Renal pelvis (tissue), 12 donors: ENCODE measurements at places on chromosomes 1 and 21. TPM values are rescaled to one million over a fixed set of nuclear protein-coding genes. Genes with fewer than 3 reads are reported as not detected.

Gene MTF2
- polyA plus RNA-seq: 60.8 TPM

Gene SMIM1
- 26.5 TPM for polyA plus RNA-seq

Gene NOS1AP
- 9.6 TPM for polyA plus RNA-seq

Gene NUF2
- 29.9 TPM for polyA plus RNA-seq

Gene ZP4
- polyA plus RNA-seq: not detected

Gene PIGR
- polyA plus RNA-seq: 0.87 TPM

Gene ADGRL4
- polyA plus RNA-seq: 21.2 TPM

Gene BRINP2
- polyA plus RNA-seq: 0.26 TPM

Gene LCE1E
- not detected for polyA plus RNA-seq

Gene GDAP2
- polyA plus RNA-seq: 13.7 TPM

Gene PPM1J
- polyA plus RNA-seq: 1.5 TPM

Gene OPTC
- not detected for polyA plus RNA-seq

Gene INSRR
- 3.0 TPM for polyA plus RNA-seq

Gene KIFAP3
- 41.1 TPM for polyA plus RNA-seq

Gene DLGAP3
- polyA plus RNA-seq: 4.0 TPM

Gene KCNQ4
- 2.5 TPM for polyA plus RNA-seq

Gene UBE2U
- polyA plus RNA-seq: not detected

Gene GPA33
- polyA plus RNA-seq: 1.8 TPM

Gene RBP7
- polyA plus RNA-seq: 18.8 TPM

Gene PCP4
- 14.8 TPM for polyA plus RNA-seq

Gene ATP8B2
- 27.2 TPM for polyA plus RNA-seq

Gene LRRC53
- polyA plus RNA-seq: 0.04 TPM

Gene MIXL1
- 0.45 TPM for polyA plus RNA-seq

Gene GJA4
- polyA plus RNA-seq: 12.5 TPM

Gene TRIM17
- 14.4 TPM for polyA plus RNA-seq

Gene IGSF3
- polyA plus RNA-seq: 28.9 TPM

Gene UQCRHL
- 2.5 TPM for polyA plus RNA-seq

Gene NCAM2
- polyA plus RNA-seq: 5.9 TPM

Gene EVI5
- 17.8 TPM for polyA plus RNA-seq

Gene GJB3
- polyA plus RNA-seq: 0.35 TPM

Gene MYOG
- polyA plus RNA-seq: 0.34 TPM

Gene GPR3
- 1.1 TPM for polyA plus RNA-seq

Gene TMEM125
- polyA plus RNA-seq: 16.4 TPM

Gene NBPF4
- polyA plus RNA-seq: not detected

Gene AGMAT
- 31.9 TPM for polyA plus RNA-seq

Gene TINAGL1
- polyA plus RNA-seq: 47.4 TPM

Gene TTC24
- polyA plus RNA-seq: 1.0 TPM

Gene SAMSN1
- 4.2 TPM for polyA plus RNA-seq

Gene OR2M7
- polyA plus RNA-seq: not detected

Gene LRRC3
- 4.6 TPM for polyA plus RNA-seq

Gene PDPN
- 17.6 TPM for polyA plus RNA-seq

Gene PFDN2
- 68.8 TPM for polyA plus RNA-seq

Gene B3GALT5
- 1.7 TPM for polyA plus RNA-seq

Gene APOBEC4
- not detected for polyA plus RNA-seq

Gene NPR1
- 77.7 TPM for polyA plus RNA-seq
